ENCODE measurements at places on chromosomes 12 and 14.

GRCh38 chr12:112904571-112904970 lies 2.2 kb upstream of the OAS1 start:
- no peak for DNase-seq

GRCh38 chr14:94998110-94998509 lies 159.2 kb downstream of the DICER1 start:
- DNase-seq = no peak

- DNase-seq = no peak
Observed at GRCh38 chr14:25001156-25001555, 48.8 kb downstream of the STXBP6 start.

GRCh38 chr14:84433961-84434360 lies 1096.0 kb upstream of the FLRT2 start:
- DNase-seq = no peak

GRCh38 chr12:43338848-43339526 lies 213.0 kb downstream of the ADAMTS20 start:
- no peak for DNase-seq
